ENCODE measurements at places on chromosomes 1 and 21.
A peak's percentile ranks its signal among the peaks of the same experiment; 100 is the strongest.

DNA sequence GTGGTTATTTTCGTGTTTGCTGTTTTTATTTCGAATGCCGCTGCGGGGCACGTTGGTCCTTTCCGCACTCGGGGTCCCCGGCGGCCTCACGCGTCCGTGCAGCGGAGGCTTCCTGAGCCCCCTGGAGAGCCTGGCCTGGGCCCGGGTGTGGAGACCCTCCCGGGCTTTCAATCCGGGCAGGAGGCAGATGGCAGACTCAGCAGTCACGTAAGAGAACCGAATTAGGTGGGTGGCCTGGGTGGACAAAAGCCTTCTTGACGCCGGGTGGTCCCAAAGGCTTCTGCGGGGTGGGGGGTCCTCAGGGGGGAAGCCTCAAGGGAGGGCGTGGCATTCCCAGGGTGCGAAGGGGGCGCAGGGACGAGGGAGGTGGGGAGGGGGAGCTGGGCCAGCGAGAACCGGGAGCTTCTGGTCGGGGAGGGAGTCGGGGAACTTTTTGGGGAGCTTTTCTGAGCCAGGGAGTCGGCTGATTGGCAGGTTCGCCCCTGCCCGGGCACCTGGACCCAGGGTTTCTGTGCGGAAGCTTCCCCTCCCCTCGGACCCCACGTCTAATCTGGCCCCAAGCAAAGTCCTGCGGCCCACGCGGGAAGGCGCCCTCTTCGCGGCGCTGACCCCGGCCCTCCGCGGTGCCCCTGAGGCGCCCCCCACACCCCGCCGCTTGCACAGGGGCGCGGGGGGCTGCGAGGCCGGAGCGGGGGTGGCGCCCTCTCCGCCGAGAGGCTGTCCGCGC is 1.3 kb upstream of the HES4 start:
- no peak for ATAC-seq

GRCh38 chr1:218983433-218983832 is 190.2 kb upstream of the LYPLAL1 start:
- ATAC-seq, result no peak

GRCh38 chr1:78177708-78178270 is 132.0 kb downstream of the GIPC2 start:
- ATAC-seq, result no peak

GRCh38 chr1:3670823-3671265 is 18.5 kb downstream of the TP73 start:
- no peak for ATAC-seq

- no peak for ATAC-seq
Measured at GRCh38 chr1:223341121-223341520, 22.9 kb downstream of the SUSD4 start.

DNA sequence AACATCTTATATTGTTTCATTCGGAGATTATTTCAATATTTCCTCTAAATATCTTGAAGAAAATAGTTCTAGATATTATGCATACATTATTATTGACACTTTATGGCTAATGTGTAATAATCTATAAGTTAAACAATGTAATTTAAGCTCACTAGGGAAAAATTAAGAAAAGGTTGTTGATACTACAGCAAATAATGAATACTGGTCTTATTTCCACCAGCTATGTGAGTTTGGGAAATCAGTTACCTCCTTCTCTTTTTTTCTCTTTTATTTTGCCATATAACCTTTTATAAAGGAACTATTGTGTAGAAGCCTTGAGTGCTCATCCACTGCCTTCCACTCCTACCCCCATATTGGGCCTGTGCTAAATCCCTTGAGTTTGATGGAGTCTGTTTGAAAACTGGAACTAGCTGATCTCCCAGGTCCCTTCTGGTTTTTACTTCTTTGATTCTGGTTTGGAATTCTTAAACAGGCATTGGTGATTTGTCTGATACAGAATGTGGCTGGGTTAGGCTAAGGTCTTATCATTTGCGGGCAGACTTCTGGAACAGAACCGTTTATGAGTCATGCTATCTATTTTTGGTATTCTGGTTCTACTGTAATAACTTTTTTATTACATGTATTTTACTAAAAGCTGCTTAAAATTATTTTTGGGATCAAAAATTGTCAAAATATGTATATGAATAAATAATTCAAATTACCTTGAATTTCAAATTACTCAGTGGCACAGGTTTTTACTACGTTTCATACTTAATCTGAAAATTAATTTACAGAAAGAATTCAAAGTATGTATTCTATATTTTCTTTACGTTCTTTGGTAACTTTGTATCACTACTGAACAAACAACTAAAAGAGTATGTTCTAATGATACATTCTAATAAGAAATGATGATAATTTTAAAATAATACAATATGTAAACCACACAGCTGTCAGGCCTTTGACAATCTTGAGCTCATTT is 5.0 kb upstream of the CDC14A start:
- ATAC-seq, result no peak

DNA sequence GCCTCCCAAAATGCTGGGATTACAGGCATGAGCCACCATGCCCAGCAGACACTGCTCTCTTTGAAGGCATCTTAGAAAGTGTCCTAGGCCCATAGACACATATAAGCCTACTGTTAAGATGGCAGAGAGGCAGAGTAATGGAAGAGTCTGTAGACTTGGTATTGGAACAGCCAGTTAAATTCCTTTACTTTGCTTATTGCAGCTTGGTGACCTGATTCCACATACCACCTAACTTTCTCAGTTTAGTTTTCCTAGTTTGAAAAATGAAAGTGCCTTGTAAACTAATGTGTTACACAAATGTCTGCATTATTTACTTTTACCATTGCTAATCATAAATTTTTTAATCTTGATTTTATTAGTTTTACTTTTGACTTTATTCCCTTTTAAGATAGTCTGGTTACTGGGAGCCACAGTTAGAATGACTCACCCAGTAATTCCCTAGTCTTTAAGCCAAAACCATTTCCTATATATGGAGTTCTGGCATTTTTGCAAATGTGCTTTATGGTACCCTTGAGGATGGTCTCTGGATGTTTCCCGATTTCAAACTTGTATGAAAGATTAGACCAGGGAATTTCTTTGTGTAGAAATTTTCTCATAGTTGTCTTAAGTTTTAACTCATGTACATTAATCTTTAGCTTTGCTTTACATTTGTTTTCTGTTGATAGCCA is 6.4 kb downstream of the SMAP2 start:
- ATAC-seq, result peak; percentile 33
